A549 treated with GW870086 at 1 μM for 4 hours (cell line): ENCODE measurements at places on chromosomes 1 and 21. TPM values are rescaled to one million over a fixed set of nuclear protein-coding genes. Genes with fewer than 3 reads are reported as not detected.

The TTC24 gene
- total RNA-seq = not detected in 5 replicates

The CELA3B gene
- total RNA-seq = not detected in 5 replicates

The PRMT2 gene
- 47.8 to 54.2 TPM (median 50.3 TPM) in 5 replicates for total RNA-seq

The DYRK3 gene
- 8.1 to 10.7 TPM (median 9.7 TPM) in 5 replicates for total RNA-seq

The CACNA1S gene
- total RNA-seq = not detected in 5 replicates

The HNRNPCL4 gene
- not detected in 5 replicates for total RNA-seq

The LDLRAD1 gene
- total RNA-seq = 0.06 TPM in 1 of 5 replicates, not detected in the others

The WNT3A gene
- not detected in 5 replicates for total RNA-seq

The PRAMEF4 gene
- not detected in 5 replicates for total RNA-seq

The BGLAP gene
- 0.23 to 1.0 TPM (median 0.61 TPM) in 4 of 5 replicates, not detected in the other for total RNA-seq

The LRRC38 gene
- 0.06 TPM in 1 of 5 replicates, not detected in the others for total RNA-seq
